ENCODE measurements at places on chromosomes 6 and 20.

DNA sequence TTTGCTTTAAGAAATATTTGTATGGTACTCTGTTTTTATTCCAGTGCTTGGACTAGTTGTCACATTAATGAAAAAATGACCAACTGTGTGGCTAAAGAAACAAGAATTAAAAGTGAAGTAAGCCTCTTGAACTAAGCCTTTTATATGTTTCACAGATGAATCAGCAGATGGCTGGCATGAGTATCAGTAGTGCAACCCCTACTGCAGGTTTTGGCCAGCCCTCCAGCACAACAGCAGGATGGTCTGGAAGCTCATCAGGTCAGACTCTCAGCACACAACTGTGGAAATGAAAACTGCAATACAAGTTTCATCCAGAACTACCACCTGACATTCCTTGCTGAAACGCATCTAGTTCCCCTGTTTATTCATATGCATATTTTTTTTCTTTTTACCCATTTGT lies 96.8 kb downstream of the B3GAT2 start:
- DNase-seq, result no peak

DNA sequence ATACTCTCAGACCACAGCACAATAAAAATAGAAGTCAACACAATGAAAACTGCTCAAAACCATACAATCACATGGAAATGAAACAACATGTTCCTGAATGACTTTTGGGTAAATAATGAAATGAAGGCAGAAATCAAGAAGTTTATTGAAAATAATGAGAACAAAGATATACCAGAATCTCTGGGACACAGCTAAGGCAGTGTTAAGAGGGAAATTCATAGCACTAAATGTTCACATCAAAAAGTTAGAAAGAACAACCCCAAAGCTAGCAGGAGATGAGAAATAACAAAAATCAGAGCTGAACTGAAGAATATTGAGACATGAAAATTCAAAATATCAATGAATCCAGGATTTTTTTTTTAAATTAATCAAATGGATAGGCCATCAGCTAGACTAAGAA lies 183.3 kb downstream of the BACH2 start:
- DNase-seq, result no peak

DNA sequence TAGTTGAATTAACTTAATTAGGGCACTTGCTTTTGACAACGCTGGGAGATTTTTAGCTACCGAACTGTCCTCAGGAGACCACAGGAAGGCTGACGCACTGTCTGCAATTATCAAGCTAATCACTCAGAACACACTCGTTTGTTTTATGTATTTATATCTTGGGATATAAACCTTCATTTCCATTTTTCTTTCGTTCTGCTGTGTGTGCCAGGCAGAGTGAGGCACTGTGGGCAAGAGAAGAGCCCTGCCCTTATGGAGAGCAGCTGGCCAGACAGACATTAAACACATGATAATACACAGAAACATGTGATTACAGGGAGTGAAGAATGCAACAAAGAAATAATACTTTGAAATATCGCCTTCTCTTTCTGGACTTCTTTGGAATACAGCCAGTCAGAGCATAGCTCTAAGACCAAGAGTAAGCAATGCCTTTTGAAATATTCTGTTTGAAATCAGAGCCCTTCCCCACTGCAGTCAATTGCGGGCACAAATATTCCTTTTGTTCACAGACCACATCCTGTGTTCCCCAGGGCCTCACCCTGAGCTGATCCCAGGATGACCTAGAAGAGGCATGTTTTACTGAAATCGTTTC lies 96.8 kb downstream of the ANKRD60 start:
- DNase-seq, result peak; percentile 69

- no peak for DNase-seq
These were observed at the start of gene SCRT2 for GRCh38 chr20:675453-676314. Gene SCRT2 (minus strand): TSS chr20:675802. CDS start chr20:675601, 201 bp downstream.

DNA sequence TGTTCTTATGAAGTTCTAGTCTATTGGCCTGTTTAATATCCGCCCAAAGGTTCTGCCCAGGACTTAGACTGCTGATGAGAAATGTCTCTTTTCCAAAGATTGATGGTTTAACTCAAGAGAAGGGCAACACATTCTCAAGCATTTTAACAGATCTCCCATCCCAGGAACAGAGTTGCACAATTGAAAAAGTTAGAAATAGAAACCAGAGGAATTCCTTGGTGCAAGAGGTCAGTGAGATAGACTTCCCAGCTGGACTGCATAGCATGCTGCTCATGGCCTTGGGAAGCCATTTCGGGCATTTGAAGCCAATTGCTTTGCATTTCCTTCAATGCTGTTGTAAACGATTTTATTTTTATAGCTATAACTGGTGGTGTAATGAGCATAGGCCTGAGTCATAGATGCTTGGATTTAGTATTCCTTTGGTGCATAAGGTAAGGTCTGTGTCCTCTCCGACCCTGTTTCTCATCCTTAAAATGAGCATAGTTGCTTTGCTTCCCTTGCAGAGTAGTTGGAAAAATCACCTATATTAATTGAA lies 292.2 kb upstream of the JAG1 start:
- DNase-seq, result peak; percentile 45

DNA sequence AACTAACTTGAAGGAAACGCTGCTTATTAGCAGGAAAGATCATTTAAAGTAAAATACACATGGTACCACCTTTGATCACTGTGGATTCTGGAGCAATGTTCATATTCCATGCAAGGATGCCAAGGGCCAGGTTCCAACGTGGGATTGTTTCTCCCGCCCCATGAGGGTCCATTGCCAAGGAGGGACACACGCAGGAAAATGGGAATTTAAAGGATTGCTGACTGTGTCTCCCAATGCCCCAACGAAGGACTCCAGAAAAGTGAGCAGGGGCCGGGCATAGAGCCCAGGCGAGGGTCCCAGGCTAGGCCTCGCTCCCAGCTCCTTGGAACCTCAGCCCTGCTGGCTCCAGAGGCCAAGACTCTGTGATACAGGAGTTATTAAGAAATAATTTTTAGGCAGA lies 111.2 kb downstream of the DACT2 start:
- DNase-seq, result no peak
